Esophagus squamous epithelium (tissue), 5 donors: ENCODE measurements at places on chromosomes 1 and 21.

DNA sequence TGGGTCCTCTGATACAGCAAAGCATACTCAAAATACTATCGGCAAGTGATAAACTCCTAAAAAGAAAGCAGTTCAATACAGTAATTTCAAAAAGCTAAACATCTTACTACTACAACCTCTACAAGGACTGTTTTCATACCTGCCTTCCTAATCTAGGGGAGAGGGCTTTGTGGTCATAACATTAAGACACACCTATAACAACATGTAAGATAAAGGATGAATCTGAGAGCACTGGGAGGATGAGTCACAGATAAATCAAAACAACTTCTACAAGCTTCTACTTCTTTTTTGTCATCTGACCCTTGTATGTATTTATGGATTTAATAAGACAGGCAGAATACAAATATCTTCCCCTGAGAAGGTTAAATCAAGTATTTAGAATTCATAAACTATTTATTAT, 40.0 kb downstream of the LTN1 start:
- no peak for DNase-seq

GRCh38 chr1:207876131-207876530, 34.8 kb downstream of the CD34 start:
- no peak for DNase-seq

- DNase-seq = no peak
Measured at GRCh38 chr1:177891809-177892208, 78.0 kb downstream of the SEC16B start.

DNA sequence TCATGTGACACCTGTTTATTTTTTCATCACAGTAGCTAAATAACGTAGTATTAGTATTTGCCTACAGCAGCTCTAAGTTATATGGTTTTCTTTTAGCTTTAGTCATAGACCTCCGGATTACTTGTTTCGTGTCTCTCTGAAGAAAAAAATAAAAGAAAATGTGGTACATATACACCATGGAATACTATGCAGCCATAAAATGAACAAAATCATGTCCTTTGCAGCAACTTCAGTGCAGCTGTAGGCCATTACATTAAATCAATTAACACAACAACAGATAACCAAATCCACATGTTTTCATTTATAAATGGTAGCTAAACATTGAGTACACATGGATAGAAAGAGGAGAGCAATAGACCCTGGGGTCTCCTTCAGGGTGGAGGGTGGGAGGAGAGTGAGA, 142.7 kb downstream of the MAGI3 start:
- no peak for DNase-seq

DNA sequence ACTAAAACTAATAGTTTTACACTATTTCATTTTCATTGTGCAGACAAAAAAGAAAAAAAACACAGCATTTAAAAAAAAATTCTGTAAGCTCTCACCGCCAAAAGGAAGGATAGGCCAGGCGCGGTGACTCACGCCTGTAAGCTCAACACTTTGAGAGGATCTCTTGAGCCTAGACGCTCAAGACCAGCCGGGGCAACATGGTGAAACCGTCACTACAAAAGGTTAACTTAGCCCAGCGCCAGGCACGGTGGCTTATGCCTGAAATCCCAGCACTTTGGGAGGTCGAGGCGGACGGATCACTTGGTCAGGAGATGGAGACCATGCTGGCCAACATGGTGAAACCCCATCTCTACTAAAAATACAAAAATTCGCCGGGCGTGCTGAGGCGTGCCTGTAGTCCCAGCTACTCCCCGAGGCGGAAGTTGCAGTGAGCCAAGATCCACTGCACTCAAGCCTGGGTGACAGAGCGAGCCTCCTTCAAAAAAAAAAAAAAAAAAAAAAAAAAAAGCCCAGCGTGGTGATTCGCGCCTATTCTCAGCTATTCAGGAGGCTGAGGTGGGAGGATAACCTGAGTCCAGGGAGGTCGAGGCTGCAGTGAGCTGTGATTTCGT, 14.3 kb upstream of the SPEN start:
- no peak for DNase-seq

DNA sequence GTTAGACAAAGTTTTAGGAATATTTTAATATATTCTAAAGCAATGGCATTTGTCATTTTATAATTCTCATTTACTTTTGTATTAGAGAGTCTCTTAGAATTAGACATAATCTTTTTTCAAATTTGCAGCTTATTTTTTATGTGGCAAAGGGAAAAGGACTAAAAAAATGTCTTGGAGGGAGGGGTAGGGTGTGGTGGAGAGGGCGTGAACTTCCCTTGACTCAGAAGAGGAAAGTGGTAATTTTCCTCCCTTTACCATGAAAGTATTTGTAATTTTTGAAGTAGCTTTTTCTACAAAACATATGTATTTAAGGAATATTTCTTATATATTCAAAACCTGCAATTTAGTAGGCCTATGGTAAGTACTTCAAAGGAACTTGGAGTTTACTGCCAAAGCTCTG, 6.9 kb upstream of the RABGAP1L start:
- DNase-seq = no peak

DNA sequence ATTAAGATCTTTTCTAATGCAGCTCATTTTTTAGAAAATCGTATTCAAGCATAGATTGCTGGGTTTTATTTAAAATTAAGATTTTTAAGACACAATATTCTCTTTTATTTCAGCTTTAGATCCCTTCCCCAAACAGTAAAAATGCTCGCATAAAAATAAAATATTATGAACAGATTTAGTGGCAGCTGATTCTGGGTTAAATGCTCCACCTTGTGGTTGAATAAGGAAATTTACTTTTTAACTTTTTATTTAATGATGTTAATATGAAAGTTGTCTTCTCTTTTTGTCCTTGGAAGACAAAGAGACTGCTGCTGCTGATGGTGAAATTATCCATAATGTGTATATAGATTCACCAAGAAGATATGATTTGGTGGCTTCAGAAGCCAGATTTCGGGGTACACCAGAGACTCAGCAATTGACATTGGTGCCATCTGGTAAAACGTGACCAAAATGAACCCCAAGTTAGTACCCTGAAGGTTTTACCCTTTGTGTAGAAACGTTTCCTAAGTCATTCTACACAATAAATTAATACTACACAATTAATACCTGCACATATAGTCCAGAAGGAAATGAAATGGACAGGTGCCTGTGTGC, 128.0 kb downstream of the ADAMTS1 start:
- no peak for DNase-seq
